Placental pericyte (primary cell): ENCODE measurements at places on chromosomes 6 and 20. TPM values are rescaled to one million over a fixed set of nuclear protein-coding genes. Genes with fewer than 3 reads are reported as not detected.

TRIM10 gene
- total RNA-seq, result not detected in 2 replicates

RWDD1 gene
- total RNA-seq, result 26.9 and 30.6 TPM in 2 replicates

RCAN2 gene
- total RNA-seq, result 0.88 and 2.7 TPM in 2 replicates

SUN5 gene
- not detected in 2 replicates for total RNA-seq

ROS1 gene
- under 0.01 TPM in 2 replicates for total RNA-seq

PKHD1 gene
- total RNA-seq, result not detected in 2 replicates

CAGE1 gene
- 0.14 and 0.22 TPM in 2 replicates for total RNA-seq

HAO1 gene
- not detected in 2 replicates for total RNA-seq

CD24 gene
- total RNA-seq, result 4.9 TPM in 1 of 2 replicates, not detected in the other

LINC00237 gene
- not detected in 2 replicates for total RNA-seq

CLPSL2 gene
- not detected in 2 replicates for total RNA-seq

TMEM244 gene
- 1.3 TPM in 1 of 2 replicates, not detected in the other for total RNA-seq

HDAC2 gene
- 62.8 and 68.6 TPM in 2 replicates for total RNA-seq

KIAA0408 gene
- total RNA-seq, result 0.22 and 1.1 TPM in 2 replicates

SCP2D1 gene
- total RNA-seq, result not detected in 2 replicates

EPPIN gene
- total RNA-seq, result not detected in 2 replicates

TRIM26 gene
- total RNA-seq, result 25.6 and 36.9 TPM in 2 replicates

SOX12 gene
- total RNA-seq, result 10.1 and 10.3 TPM in 2 replicates

LGSN gene
- 0.22 TPM in 1 of 2 replicates, not detected in the other for total RNA-seq

ZNF334 gene
- 1.1 and 4.6 TPM in 2 replicates for total RNA-seq

ZBTB22 gene
- 17.5 and 18.3 TPM in 2 replicates for total RNA-seq

RRAGD gene
- 0.22 and 1.4 TPM in 2 replicates for total RNA-seq

KPNA5 gene
- 8.4 and 8.5 TPM in 2 replicates for total RNA-seq

DYNLT2 gene
- total RNA-seq, result 1.1 and 1.3 TPM in 2 replicates

TSBP1 gene
- not detected in 2 replicates for total RNA-seq

SRPK1 gene
- total RNA-seq, result 51.4 and 84.8 TPM in 2 replicates

ECI2 gene
- 88.4 and 132 TPM in 2 replicates for total RNA-seq

TMEM74B gene
- total RNA-seq, result not detected in 2 replicates

PARD6B gene
- 3.4 and 9.6 TPM in 2 replicates for total RNA-seq

OLIG3 gene
- not detected in 2 replicates for total RNA-seq

BPIFB2 gene
- total RNA-seq, result not detected in 2 replicates

PHACTR2 gene
- 56.9 and 88.5 TPM in 2 replicates for total RNA-seq

CCR6 gene
- not detected in 2 replicates for total RNA-seq

SLA2 gene
- not detected in 2 replicates for total RNA-seq

MCCD1 gene
- total RNA-seq, result not detected in 2 replicates

IRAK1BP1 gene
- 2.0 and 3.6 TPM in 2 replicates for total RNA-seq

SMOC2 gene
- total RNA-seq, result 0.14 and 0.22 TPM in 2 replicates

PAX1 gene
- total RNA-seq, result not detected in 2 replicates

PGC gene
- total RNA-seq, result not detected in 2 replicates

SLC22A2 gene
- not detected in 2 replicates for total RNA-seq

MUCL3 gene
- total RNA-seq, result not detected in 2 replicates

MYLIP gene
- 14.9 and 18.4 TPM in 2 replicates for total RNA-seq

PAK5 gene
- total RNA-seq, result not detected in 2 replicates

BTN1A1 gene
- not detected in 2 replicates for total RNA-seq

PROKR2 gene
- total RNA-seq, result not detected in 2 replicates

MYL9 gene
- total RNA-seq, result 120 and 127 TPM in 2 replicates

OVOL2 gene
- total RNA-seq, result not detected in 2 replicates

HSPA1A gene
- 81.4 and 101 TPM in 2 replicates for total RNA-seq

PI3 gene
- total RNA-seq, result 0.44 TPM in 1 of 2 replicates, not detected in the other

KCNK15 gene
- total RNA-seq, result under 0.01 TPM in 1 of 2 replicates, not detected in the other

SLC17A1 gene
- total RNA-seq, result not detected in 2 replicates
